ENCODE measurements at places on chromosomes 13 and 19.
A peak's percentile ranks its signal among the peaks of the same experiment; 100 is the strongest.

GRCh38 chr19:21483589-21484170 lies 21.7 kb upstream of the ZNF429 start:
- H3K4me1 ChIP-seq = no peaks in the 10 kb centered on the region
- no peak overlapping the region for H3K27ac ChIP-seq
- H3K36me3 ChIP-seq = no peaks in the 10 kb centered on the region

DNA sequence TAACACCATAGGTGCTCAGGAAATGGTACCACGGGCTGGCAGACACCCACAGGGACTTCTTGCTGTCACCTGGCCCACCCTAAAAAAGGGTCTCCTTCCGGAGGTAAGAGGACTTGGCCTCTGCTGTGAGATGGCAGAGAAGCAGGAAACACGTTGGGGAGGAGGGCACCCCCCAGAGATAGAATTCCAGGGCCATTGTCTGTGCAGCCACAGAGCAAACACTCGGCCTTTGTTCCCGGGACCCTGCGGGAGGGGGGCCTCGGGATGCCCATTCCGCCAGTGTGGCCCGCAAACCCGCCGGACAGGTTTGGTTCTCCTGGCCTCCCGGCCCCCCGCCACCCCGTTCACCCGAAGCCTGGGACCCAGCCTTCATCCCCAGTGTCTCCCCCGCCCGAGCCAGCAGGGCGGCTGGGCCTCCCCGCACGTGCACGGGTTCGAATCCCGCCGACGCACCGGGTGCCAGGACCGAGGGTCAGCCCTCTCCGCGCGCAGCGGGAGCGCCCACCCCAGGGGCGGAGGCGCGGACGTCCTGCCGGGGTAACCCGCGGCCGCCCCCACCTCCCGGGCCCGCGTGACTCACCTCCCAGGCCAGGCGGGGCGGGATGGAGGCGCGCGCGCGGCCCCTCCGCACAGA lies 714 bp downstream of the PLPP2 start:
- H3K27me3 ChIP-seq = no peaks in the 10 kb centered on the region
- H3K4me3 ChIP-seq = peak overlapping the region; percentile 58
- no peak for DNase-seq
- H3K27ac ChIP-seq = peak overlapping the region; percentile 89
- peaks cover 22% of the 10 kb centered on the region for H3K4me1 ChIP-seq

GRCh38 chr19:6297202-6297601 lies 17.4 kb upstream of the MLLT1 start:
- DNase-seq = no peak
- H3K4me3 ChIP-seq = no peak overlapping the region
- no peaks in the 10 kb centered on the region for H3K4me1 ChIP-seq
- no peaks in the 10 kb centered on the region for H3K36me3 ChIP-seq
- no peaks in the 10 kb centered on the region for H3K27me3 ChIP-seq

DNA sequence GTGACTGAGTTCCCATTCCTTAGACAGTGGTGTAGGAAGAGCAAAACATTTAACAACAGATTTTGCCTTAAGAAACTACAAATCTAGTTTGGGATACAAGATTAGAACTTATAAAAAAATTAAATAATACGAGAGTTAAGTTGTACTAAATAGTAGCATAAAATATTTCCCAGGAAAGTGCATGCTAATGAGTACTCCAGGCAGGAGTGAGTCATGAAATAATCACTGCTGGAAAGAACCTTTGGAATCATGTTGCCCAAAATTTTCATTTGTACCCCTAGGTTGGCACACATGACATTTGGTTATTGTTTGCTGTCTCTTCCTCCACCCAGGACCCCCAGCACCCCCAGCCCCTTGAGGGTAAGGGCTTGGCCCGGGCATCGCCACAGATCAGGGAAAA lies 26.3 kb upstream of the KL start:
- H3K27ac ChIP-seq = no peak overlapping the region
- no peaks in the 10 kb centered on the region for H3K36me3 ChIP-seq
- H3K4me3 ChIP-seq = no peak overlapping the region
- DNase-seq = no peak
- H3K27me3 ChIP-seq = no peaks in the 10 kb centered on the region

GRCh38 chr13:24160458-24161009 lies at the start of gene SPATA13:
Gene SPATA13, plus strand, starts transcription at chr13:24160720. Its CDS starts 62,210 bp downstream, at chr13:24222930.
- H3K4me1 ChIP-seq = peaks cover 35% of the 10 kb centered on the region
- H3K27ac ChIP-seq = peak within 1 kb of the TSS; percentile 81
- peak within 1 kb of the TSS; percentile 95 for H3K4me3 ChIP-seq
- H3K27me3 ChIP-seq = no peaks in the 10 kb centered on the region
- no peaks in the 10 kb centered on the region for H3K36me3 ChIP-seq

DNA sequence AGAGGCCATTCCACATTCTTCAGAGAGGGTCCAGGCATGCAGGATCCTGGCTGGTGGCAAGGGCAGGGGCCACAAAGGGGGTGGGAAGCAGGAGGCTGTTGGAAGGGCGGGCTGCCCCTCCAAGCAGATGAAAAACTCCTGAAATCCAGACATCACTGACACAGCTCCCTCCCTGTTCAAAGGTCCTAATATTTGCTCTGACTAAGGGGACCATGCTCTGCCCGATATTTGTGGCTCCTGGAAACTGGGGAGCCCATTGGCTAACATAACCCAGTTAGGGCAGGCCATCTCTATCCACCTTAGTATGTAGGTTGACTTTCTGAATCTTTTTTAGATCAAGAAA lies 3.3 kb upstream of the CDX2 start:
- H3K27ac ChIP-seq = no peak overlapping the region
- H3K27me3 ChIP-seq = peaks cover 55% of the 10 kb centered on the region
- DNase-seq = no peak
- H3K4me3 ChIP-seq = no peak overlapping the region

- no peaks in the 10 kb centered on the region for H3K36me3 ChIP-seq
- no peak overlapping the region for H3K4me3 ChIP-seq
- no peaks in the 10 kb centered on the region for H3K27me3 ChIP-seq
These were observed 56.1 kb upstream of the TNFRSF19 start for GRCh38 chr13:23514076-23514475.

- peak overlapping the region; percentile 99 for H3K27ac ChIP-seq
- H3K27me3 ChIP-seq = no peaks in the 10 kb centered on the region
- H3K4me1 ChIP-seq = peaks cover 28% of the 10 kb centered on the region
- no peak for DNase-seq
- peak overlapping the region; percentile 95 for H3K4me3 ChIP-seq
- peaks cover 26% of the 10 kb centered on the region for H3K36me3 ChIP-seq
These were observed 1.4 kb upstream of the PRKD2 start for GRCh38 chr19:46718157-46718933.

- no peak overlapping the region for H3K4me3 ChIP-seq
- H3K27ac ChIP-seq = no peak overlapping the region
- H3K27me3 ChIP-seq = no peaks in the 10 kb centered on the region
- no peaks in the 10 kb centered on the region for H3K36me3 ChIP-seq
- no peaks in the 10 kb centered on the region for H3K4me1 ChIP-seq
These were observed 124.7 kb downstream of the RBM26 start for GRCh38 chr13:79281339-79281747.

GRCh38 chr13:28872427-28873176 lies 52.5 kb downstream of the MTUS2 start:
- H3K27ac ChIP-seq = no peak overlapping the region
- no peaks in the 10 kb centered on the region for H3K27me3 ChIP-seq
- H3K36me3 ChIP-seq = no peaks in the 10 kb centered on the region

DNA sequence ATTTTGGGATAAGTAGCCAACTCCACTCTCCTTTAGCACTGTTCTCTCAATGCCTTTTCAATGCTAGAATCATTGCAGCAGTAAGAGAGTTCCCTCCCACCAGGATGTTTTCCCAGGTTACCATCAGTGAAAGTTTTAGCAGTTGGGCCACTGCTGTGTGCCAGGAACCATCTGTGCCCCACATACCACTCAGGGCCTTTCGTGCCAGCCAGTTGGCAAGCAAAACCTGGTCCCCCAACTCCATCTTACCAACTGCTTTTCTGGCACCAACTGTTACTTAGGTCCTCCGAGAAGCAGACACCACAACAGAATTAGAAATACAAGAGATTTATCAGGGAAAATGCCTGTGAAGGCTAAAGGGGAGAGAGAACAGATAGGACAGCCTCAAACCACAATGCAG lies 533.4 kb upstream of the NBEA start:
- H3K27ac ChIP-seq = no peak overlapping the region
- H3K4me1 ChIP-seq = no peaks in the 10 kb centered on the region
- H3K36me3 ChIP-seq = no peaks in the 10 kb centered on the region
- DNase-seq = no peak
- H3K4me3 ChIP-seq = no peak overlapping the region

DNA sequence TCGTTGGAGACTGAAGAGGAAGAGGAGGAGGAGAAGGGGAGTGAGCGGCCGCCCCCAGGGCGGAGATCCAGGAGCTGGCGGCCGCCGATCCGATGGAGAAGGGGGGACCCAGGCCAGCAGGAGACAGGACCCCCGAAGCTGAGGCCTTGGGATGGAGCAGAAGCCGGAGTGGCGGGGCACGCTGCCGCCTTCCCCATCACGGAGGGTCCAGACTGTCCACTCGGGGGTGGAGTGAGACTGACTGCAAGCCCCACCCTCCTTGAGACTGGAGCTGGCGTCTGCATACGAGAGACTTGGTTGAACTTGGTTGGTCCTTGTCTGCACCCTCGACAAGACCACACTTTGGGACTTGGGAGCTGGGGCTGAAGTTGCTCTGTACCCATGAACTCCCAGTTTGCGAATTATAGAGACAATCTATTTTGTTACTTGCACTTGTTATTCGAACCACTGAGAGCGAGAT lies 1.8 kb downstream of the GADD45B start:
- H3K4me3 ChIP-seq = peak overlapping the region; percentile 64
- peaks cover 10% of the 10 kb centered on the region for H3K36me3 ChIP-seq
- H3K4me1 ChIP-seq = peaks cover 28% of the 10 kb centered on the region
- H3K27me3 ChIP-seq = no peaks in the 10 kb centered on the region

DNA sequence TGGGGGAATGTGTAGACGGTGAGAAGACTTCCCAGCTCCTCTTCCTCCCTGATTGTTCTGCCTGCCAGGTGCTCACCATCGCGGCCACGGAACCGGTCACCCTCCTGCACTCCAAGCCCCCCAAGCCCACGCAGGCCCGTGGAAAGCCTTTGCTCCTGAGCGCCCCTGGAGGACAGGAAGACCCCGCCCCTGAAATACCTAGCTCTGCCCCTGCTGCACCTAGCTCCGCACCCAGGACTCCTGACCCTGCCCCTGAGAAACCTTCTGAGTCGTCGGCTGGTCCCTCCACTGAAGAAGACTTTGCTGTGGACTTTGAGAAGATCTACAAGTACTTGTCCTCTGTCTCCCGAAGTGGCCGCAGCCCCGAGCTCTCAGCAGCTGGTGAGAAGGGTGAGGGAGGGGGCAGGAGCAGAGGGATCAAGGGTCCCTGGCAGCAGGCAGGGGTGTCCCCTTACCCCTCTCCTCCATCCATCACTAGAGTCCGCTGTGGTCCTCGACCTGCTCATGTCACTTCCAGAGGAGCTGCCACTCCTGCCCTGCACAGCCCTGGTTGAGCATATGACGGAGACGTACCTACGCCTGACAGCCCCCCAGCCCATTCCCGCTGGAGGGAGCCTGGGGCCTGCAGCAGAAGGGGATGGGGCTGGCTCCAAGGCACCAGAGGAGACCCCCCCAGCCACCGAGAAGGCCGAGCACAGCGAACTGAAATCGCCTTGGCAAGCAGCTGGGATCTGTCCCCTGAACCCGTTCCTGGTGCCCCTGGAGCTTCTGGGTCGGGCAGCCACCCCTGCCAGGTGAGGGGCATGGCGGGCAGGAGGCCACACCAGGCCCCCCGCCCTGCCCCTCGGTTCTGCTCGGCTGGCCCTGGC lies 2.1 kb downstream of the SNAPC2 start:
- peak overlapping the region; percentile 91 for H3K27ac ChIP-seq
- DNase-seq = no peak

- H3K4me1 ChIP-seq = no peaks in the 10 kb centered on the region
- no peaks in the 10 kb centered on the region for H3K36me3 ChIP-seq
- H3K4me3 ChIP-seq = no peak overlapping the region
These were observed 188.7 kb upstream of the SOX21 start for GRCh38 chr13:94901070-94901469.
